Stimulated activated CD8-positive, alpha-beta memory T cell treated with anti-CD3 and anti-CD28 coated beads, Interleukin-7, amount 100 ng/mL, for 24 hours (primary cell): ENCODE measurements at places on chromosomes 5 and 9.

DNA sequence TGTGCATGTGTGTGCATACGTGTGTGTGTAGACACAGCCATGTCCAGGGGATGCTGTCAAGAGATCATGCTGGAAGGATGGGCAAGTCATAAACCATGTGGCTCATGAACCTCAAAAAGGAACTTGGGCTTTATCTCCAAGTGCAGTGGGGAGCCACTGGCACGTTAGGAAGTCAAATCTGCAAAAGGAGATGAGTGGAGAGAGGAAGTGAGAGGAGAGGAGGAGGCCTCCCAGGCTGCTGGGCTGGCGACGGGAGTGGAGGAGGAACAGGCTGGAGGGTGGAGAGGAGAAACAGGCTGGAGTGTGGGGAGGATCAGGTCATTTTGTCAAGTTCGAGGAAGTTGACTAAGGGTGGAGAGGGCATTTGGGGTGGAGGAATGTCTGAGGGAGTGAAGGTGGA lies 29.2 kb upstream of the TIFAB start:
- DNase-seq, result no peak

GRCh38 chr5:96410013-96410412 lies 23.0 kb downstream of the PCSK1 start:
- no peak for DNase-seq

- DNase-seq, result no peak
Observed at GRCh38 chr5:40385544-40385943, 294.2 kb upstream of the PTGER4 start.

- no peak for DNase-seq
Observed at GRCh38 chr9:123861086-123861755, 68.7 kb downstream of the DENND1A start.

DNA sequence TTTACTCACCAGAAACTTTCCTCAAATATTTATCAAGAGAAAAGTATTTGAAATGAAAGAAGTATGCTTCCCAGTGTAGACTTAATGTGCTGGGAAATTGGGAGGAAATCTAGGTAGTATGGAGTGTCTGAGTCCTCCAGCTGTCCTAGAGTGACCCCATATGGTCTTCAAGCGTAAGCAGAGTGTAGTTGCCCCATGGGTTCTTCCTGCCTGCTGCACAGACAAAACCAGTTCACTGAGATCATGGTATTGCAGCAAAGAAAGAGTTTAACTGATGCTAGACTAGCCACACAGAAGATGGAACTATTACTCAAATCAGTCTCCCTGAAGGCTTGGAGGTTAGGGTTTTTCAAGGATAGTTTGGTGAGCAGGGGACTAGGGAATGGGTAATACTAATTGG lies 114.9 kb upstream of the PRLR start:
- no peak for DNase-seq

DNA sequence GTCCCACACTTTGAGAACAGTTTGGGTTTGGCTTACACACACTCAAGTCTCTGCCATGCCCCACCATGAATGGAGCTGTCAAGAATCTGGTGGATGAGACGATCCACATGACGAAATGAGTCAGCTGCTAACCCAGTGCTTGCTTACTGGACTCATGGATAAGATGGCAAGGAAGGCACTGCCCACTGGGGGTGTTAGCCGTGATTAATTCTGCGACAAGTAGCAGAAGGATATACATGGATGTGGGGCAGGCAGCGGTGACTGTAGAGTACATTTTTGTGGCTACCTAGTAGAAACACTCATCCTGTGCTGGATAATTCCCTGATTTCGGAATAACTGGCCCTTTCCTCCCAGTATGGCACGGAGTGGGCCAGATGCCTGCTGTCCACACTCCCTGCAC lies 77.5 kb downstream of the SPATA31C2 start:
- DNase-seq, result no peak

DNA sequence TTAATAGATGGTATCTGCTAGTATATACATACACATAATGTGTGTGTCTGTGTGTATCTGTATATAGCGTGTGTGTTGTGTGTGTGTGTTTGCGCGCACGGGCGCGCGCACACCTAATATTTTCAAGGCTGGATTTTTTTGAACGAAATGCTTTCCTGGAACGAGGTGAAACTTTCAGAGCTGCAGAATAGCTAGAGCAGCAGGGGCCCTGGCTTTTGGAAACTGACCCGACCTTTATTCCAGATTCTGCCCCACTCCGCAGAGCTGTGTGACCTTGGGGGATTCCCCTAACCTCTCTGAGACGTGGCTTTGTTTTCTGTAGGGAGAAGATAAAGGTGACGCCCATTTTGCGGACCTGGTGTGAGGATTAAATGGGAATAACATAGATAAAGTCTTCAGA lies 757 bp downstream of the FXN start:
- DNase-seq, result no peak

- no peak for DNase-seq
Observed at GRCh38 chr5:52481201-52481600, 306.5 kb upstream of the ITGA1 start.

DNA sequence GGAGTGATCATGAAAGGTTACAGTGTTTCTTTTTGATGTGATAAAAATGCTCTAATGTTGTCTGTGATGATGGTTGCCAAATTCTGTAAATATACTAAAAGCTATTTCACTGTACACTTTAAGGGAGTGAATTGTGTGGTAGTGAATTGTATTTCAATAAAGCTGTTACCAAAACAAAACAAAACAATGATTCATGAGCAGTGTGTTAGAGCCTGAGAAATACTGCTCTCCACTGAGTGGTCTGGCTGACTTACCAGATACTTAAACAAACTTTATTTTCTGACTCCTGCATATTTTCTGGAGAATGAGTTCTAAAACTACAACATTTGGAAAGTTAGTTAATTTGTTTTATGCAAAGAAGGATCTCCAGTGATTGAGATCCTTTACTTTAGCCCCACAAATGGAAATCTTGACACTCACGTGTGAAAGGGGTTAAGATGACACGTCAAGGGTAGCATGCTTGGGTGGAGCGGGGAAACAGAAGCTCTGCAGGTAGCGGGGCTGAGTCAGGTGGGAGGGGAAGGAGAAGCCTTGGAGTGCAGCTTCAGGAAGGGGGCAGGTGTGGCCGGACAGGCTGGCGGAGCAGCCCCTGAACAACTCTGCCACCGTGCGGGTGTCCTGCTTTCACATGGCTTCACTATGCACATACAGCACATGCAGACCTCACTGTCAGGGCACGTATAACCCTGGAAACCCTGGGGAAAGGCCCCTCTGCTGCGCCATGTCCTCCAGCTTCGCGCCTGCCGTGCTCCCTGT lies 256.7 kb downstream of the IRX1 start:
- DNase-seq, result no peak

- DNase-seq, result no peak
Observed at GRCh38 chr9:88922091-88922490, 69.2 kb upstream of the S1PR3 start.

- no peak for DNase-seq
Observed at GRCh38 chr5:154546719-154547118, 68.7 kb upstream of the HAND1 start.

DNA sequence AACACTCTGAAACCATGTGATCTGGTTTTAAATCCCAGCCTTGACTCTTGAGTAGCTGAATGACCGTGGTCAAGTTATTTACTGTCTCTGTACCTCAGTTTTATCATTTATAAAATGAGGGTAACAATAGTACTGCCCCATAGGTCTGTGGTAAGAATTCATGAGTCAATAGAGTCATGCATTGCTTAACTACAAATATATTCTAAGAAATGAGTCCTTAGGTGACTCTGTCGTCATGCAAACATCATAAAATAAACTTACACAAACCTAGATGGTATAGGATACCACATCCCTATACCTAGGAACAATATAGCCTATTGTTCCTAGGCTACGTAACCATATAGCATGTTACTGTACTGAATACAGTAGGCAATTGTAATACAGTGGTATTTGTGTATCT lies 20.3 kb upstream of the ABCA1 start:
- no peak for DNase-seq

- no peak for DNase-seq
Observed at GRCh38 chr9:11340654-11341053, 727.9 kb upstream of the PTPRD start.

GRCh38 chr5:168273056-168273980 lies 18.1 kb upstream of the WWC1 start:
- DNase-seq, result no peak
